Naive B cell (primary cell): ENCODE measurements at places on chromosomes 2 and 18.

DNA sequence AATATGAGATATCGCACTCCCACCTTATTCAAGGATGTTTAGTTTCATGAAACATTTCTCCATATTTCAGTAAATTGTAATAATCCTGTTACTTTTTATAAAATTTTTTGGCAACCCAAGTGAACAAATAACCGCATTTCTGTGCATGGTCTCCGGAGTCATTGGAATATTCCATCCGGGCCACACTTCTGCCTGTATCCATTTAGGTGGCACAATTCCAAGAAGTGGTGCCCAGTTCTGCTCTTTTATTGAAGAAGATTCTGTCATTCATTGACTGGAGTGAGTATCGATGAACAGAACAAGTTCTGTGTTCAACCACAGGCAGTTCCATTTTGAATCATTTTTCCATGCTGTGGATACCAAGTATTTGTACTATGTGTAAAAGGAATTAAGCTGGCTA lies 26.6 kb upstream of the ICOS start:
- no peak for DNase-seq

DNA sequence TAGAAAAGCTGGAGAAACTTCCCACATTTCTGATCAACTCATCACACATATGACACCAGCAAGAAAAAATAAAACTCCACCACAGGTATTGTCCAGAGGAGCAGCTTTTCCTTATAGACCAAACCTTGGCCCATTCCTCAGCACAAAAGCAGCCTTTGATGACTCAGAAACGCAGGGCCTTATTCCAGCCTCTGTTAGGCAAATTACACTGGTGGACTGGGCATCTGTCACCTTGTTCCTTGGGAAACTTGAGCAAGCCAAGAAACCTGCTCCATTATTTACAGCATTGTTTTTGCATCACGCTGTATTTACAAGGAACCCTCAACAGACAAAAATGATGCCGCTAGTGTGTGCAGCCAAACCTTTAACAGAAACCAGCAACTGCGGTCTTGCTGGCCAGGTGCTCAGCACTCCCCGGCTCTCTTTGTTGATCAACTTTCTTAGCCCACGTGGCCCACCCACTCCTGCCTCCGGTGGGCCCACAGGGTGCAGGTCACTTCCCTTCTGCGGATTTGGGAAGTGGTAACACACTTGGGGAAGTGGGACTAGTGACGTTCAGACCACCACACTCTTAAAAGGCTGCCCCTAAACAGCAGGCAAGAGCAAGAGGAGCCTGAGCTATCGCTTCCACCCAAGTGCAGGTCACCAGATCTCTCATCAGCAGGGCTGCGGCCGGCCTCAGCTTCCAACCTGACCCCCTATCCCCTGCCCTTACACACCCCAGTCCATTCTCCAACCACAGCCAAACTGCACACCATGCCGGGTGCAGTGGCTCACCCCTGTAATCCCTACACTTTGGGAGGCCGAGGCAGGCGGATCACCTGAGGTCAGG lies 1.5 kb downstream of the AP1S3 start:
- peak; percentile 93 for DNase-seq

DNA sequence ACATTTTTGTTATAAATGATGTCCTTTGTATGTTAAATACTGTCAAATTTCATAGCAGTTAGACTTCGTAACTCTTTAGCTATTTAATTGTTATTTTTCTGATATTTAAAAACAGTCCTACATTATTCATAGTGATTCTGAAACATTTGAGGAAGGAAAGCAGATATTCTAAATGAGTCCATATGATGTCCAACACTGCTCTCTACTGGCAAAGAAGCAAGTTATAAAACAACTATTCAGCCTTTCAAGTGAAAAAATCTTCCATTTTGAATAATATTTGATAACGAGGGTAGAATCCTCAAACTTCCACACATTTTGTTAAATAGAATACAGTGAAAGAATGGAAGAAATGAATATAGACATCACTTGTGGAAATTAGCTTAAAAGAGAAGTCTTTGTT lies 220.8 kb downstream of the GULP1 start:
- no peak for DNase-seq

- DNase-seq = no peak
These were observed 13.3 kb downstream of the LIMS2 start for GRCh38 chr2:127661949-127662510.

GRCh38 chr2:43086451-43087221 lies 139.8 kb downstream of the ZFP36L2 start:
- no peak for DNase-seq

GRCh38 chr2:1995987-1996386 lies 251.7 kb upstream of the PXDN start:
- DNase-seq = no peak
